ENCODE measurements at places on chromosomes 2 and 18. TPM values are rescaled to one million over a fixed set of nuclear protein-coding genes. Genes with fewer than 3 reads are reported as not detected.

Gene SNORC
- 2.8 TPM for total RNA-seq

Gene IL36A
- not detected for total RNA-seq

Gene PAX3
- 4.2 TPM for total RNA-seq

Gene PARD3B
- 5.8 TPM for total RNA-seq

Gene ONECUT2
- 0.22 TPM for total RNA-seq

Gene DPP10
- 53.0 TPM for total RNA-seq

Gene CDK15
- 0.06 TPM for total RNA-seq

Gene STK11IP
- total RNA-seq = 18.1 TPM

Gene FER1L5
- not detected for total RNA-seq

Gene TMEM169
- total RNA-seq = 0.17 TPM

Gene CERKL
- total RNA-seq = not detected

Gene GKN2
- total RNA-seq = 1.6 TPM

Gene CWC22
- total RNA-seq = 31.7 TPM

Gene GNLY
- total RNA-seq = not detected

Gene SFTPB
- not detected for total RNA-seq

Measured in NCI-H460 (cell line).